ENCODE measurements at places on chromosomes 5 and 9.

DNA sequence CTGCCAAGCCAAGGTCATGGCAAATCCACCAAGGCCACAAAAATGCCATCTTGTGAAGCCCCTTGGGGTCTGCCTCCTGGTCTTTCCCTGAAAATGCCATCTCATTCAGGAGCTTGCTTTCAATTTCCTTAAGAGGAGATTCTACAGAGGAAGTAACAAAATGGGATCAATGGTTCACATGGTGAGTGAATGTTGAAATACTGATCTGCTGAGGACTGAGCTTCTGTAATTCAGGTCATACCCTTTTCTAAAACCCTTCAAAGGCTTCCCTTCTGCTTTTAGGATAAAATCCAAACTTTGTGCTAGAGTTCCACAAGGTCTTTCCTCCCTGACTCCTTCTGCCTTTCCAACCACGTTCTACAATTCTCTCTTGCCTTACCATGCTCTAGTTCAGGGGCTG is 24.7 kb upstream of the NR3C1 start:
- no peak for DNase-seq

GRCh38 chr5:124790301-124790894 is 44.0 kb upstream of the ZNF608 start:
- DNase-seq, result no peak

- peak; percentile 32 for DNase-seq
Observed at GRCh38 chr9:34547960-34548611, 25.3 kb upstream of the ENHO start.

DNA sequence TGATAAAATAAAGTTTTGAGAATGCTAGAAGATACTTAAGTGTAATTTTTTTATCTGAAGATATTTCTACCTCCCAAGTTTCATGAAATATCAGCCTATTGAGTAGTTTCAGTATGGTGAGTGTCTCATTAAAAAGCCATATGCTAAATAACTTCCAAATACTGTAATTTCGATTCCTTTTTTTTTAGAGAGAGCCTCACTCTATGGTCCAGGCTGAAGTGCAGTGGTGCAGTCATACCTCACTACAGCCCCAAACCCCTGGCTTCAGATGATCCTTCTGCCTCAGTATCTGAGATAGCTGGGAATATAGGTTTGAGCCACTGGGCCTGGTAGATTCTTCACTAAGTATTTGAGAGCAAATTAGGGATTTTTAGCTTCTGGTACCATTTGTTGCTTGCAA is 24.5 kb downstream of the CDC42SE2 start:
- DNase-seq, result no peak

DNA sequence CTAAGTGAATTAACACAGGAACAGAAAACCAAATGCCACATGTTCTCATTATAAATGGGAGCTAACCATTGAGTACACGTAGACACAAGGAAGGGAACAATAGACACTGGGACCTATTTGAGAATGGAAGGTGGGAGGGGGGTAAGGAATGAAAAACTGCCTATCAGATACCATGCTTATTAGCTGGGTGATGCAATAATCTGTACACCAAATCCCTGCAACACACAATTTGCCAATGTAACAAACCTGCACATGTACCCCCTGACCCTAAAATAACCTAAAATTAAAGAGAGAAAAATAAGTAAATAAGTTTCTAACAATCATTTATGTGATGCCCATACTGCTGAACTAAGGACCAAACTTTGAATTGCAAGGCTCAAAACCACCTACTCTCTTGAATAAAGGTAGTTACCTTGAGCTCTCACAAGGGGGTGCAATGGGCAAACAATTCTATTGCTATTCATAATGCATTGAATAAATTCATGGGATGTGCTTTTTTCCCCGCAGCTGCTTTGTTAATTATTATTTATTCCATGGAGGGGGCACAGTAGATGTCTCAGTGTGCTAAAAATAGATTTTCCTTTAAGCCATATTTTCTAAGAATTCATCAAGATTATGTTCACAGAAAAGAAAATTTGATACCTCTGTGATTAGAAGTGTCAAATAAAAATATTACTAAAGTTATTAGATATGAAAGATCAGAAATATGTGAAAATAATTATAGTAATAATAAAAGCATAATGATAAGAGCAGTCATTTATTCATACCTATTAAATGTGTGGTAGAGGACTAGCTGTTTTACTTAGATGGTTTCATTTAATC is 76.2 kb upstream of the PTPN3 start:
- DNase-seq, result no peak

- DNase-seq, result no peak
Observed at GRCh38 chr9:99966716-99967115, 60.3 kb downstream of the STX17 start.

DNA sequence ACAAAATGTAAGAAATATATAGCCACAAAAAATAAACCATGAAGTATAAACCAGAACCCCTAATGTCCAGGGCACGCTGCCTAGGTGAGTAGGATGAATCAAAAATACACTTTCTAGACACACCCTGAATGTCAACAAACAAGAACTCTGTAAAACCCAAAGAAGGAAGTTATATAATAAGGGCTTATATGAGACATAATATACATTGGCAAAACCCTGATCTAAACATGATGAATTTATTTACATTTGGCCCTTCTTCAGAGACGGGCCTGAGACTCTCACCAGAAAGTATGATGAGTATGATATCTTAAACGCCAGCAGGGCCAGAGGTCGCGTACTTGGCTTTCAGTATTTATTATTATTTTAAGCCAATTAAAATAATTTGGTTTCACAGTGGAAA is 125.1 kb upstream of the FST start:
- no peak for DNase-seq

GRCh38 chr9:108188482-108188881 is 667.3 kb downstream of the ACTL7B start:
- no peak for DNase-seq

GRCh38 chr5:80083101-80083890 is 48.1 kb downstream of the THBS4 start:
- peak; percentile 9 for DNase-seq

DNA sequence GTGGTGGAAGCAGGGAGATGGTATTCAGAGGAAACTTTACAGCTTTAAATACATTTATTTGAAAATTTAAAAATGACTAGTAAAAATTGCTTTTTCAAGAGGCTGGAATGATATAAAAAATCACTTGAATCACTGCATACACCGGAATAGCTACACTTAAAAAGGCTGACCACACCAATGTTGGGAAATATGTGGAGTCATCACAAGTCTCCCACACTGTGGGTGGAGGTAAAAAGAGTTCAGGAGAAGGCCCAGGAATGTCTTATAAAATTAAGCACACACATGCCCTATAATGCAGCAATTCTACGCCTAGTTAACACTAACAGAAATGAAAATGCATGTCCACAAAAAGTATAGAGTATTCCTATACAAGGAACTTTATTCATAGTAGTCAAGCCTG is 198.1 kb downstream of the ROR2 start:
- DNase-seq, result no peak

DNA sequence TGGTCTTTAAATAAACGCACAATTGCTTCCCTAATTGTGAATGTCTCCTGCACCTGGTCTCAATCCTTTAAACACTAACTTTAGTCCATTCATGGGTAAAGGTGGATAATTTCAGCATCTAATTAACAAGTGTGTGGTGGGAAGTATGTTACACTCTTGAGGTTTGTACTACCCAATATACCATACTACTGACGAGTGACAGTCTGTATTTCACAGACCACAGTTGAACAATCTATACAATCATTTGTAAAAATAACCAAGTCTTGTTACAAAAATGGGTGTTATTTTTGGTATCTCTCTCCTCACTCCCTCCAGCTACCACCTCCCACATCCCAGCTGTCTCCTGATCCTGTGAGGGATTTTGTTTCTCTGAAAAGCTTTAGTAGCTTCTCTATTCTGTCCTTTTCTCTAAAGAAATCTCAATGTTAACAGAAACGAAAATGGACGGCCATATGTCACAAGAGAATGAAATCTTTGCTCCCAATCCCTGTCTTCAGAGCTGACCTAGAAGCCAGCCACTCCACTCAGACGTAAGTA is 62.3 kb upstream of the ZNF366 start:
- no peak for DNase-seq

GRCh38 chr5:612498-613424 is 621 bp downstream of the CEP72 start:
- no peak for DNase-seq

DNA sequence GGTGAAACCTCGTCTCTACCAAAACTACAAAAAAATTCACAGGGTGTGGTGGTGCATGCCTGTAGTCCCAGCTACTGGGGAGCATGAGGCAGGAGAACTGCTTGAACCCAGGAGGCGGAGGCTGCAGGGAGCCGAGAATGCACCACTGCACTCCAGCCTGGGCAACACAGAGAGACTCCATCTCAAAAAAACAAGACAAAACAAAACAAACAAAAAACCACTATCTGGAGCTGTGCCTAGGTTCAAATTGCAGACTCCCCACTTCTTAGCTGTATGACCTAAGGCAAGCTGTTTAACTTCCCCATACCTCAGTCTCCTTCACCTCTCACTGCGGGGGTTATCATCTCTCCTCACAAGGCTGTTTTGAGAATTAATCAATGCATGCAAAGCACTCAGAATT is 68.0 kb downstream of the MAPKAP1 start:
- no peak for DNase-seq

DNA sequence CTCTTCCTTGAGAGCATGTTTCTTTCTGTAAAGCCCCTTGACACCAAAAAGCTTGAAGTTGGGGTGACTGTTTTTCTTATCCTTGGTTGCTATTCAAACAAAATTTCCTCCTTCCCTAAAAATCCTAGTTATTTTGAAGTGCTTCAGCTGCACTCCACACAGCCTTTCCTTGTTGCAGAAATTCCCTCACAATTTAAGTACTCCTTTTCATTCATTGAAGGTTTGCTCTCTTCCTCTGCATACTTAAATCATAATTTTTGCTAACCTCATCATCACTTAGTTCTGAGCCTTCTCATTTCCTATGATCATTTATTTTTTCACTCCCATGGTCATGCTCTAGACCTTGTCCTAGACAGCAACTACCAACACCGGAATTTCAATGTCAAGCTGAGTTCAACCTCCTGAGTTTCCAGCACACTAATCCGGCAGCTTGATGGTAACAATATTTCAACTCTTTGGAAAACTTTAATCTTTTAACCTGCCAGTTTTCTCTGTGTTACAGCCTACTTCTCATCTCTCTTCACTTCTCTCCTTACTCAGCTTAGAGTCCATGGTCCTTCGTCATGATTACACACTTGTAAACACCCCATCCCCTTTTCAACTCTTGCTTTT is 78.7 kb upstream of the ACTBL2 start:
- no peak for DNase-seq

- no peak for DNase-seq
Observed at GRCh38 chr9:108278341-108278740, 577.4 kb downstream of the ACTL7B start.

DNA sequence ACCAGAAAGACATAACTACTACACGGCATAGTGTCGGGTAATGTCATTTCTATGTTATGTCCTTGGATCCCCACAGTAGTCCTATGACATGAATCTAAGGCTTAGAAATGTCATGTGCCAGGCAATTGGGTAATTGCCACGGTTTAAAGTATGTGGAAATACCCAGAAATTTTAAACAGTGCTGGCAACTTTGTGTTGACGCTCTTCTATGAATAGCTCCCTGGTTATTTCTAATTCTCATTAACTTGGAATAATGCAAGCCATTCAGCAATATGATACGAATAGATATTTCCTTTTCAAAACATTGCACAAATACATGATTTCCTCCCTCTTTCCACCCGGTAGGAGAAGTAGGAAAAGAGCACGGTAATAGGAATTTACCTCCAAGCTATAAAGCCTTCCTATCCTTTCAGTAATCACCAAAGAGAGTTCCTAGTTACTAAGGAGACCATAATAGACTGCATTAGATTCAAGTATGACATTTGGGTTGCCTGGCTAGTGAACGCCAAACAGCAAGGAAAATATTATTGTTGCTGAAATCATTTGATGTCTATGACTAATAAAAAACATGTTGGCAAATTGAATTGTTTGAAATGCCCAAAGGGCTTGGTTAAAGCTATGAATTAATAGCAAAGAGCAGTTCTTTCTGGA is 168.4 kb downstream of the CCDC192 start:
- no peak for DNase-seq

DNA sequence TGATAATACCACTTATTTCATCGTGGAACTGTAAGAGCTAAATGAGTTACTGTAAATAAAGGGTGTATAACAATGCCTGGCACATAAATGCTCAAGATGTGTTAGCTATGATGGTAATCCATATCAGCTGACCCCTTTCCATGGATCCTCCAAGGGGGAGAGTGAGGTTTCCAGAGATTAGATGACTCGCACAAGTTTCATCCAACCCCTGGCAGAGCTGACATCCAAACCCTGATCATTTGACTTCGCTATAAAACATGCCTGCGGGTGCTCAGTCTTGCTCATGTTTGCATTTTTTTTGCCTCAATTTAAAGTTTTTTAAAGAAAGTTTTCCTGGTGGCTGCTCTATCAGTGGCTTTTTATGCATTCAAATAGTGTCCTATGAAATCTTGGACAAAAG is 145.7 kb upstream of the SMIM23 start:
- DNase-seq, result no peak

GRCh38 chr5:440401-441201 is 2.4 kb upstream of the EXOC3 start:
- DNase-seq, result no peak

GRCh38 chr5:78534148-78534904 is 114.2 kb downstream of the LHFPL2 start:
- no peak for DNase-seq

GRCh38 chr5:140010798-140011197 is 32.3 kb downstream of the NRG2 start:
- no peak for DNase-seq

GRCh38 chr9:117375956-117376355 is 38.9 kb downstream of the ASTN2 start:
- no peak for DNase-seq

- DNase-seq, result no peak
Observed at GRCh38 chr5:62562867-62563266, 15.8 kb upstream of the LRRC70 start.

DNA sequence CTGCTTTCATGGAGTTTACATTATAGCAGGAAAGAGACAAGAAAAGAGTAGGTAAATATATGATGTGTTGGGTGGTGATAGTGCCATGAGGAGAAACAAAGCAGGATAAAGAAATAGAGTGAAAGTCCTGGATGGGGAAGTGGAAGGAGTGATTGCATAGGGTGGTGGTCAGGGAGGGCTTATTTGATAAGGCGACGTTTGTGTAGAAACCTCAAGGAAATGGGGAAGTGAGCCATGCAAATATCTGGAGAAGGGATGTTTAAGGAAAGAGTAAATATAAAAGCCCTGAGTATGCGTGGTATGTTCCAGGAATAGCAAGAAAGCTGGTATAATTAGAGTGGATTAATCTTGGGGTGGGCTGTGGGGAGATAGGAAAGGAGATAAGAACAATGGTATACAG is 134.7 kb upstream of the SV2C start:
- DNase-seq, result no peak

GRCh38 chr9:20553558-20554149 is 68.6 kb downstream of the MLLT3 start:
- DNase-seq, result no peak

- no peak for DNase-seq
Observed at GRCh38 chr5:63877961-63878360, 84.3 kb downstream of the HTR1A start.
